ENCODE measurements at places on chromosomes 2 and 18.

GRCh38 chr2:185984670-185985069, 246.1 kb downstream of the FSIP2 start:
- no peak for DNase-seq

GRCh38 chr18:22177327-22177871, 8.0 kb downstream of the GATA6 start:
- no peak for DNase-seq

- no peak for DNase-seq
Measured at GRCh38 chr18:11586896-11587295, 22.5 kb upstream of the SLC35G4 start.

DNA sequence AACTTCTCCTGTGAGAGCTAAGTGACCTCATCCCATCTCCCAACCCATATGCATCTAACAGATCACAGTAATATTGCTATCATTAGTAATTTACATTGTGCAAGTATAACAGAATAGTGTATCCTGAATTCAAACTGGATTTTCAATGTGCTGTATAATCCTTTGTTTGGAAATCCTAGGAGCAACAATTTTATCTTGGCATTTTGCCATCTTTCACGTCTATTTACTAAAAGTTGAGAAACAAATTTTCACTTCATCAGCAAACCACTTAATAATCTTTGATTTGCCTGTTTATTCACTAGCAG, 3.8 kb downstream of the HNRNPLL start:
- DNase-seq: no peak

GRCh38 chr2:188291617-188292347, at the start of gene GULP1:
Gene GULP1 (plus strand): TSS chr2:188291874. CDS start chr2:188477703, 185,829 bp downstream.
- DNase-seq: no peak

GRCh38 chr2:190722061-190722759, 73.3 kb downstream of the NAB1 start:
- DNase-seq: no peak

DNA sequence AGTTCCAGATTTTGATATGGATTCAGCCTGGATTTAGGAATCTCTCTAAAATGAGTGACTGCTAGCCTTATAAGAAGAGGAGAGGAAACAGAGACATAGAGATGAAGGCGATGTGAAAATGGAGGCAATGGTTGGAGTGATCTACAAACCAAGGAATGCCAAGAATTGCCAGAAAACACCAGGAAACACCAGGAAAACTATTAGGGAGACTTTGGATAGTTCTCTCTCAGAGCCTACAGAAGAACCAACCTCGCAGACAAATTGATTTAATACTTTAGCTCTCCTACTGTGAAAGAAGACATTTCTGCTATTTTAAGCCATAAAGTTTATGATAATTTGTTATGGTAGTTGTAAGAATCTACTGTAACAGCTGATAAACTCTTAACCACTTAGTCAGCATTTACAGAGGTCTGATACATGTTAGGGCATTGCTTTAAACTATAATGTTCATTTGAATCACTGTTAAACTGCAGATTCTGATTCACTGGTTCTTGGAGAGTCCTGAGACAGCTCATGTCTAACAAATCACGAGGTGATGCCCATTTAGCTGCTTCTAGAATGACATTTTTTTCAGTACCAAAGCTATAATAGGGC, 1702.6 kb upstream of the LRRTM1 start:
- DNase-seq: no peak

DNA sequence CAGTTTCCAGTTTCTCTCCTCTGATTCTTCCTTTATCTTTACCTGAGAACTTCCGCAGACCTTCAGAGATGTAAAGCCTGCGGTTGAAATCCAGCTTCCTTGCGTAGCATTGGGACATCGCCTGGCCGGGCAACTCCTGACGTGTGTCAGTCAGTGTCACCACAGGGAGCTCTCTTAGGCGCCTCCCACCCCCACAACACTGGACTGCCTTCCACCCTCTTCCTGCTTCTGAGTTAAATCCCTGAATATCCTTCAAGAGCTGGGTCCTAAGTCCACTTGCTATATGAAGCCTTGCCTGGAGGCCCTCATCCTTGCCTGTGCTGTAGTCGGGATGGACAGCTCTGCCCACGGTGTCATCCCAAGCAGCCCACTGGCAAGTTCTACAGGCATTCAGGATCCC, 179.4 kb downstream of the SEPTIN10 start:
- no peak for DNase-seq

DNA sequence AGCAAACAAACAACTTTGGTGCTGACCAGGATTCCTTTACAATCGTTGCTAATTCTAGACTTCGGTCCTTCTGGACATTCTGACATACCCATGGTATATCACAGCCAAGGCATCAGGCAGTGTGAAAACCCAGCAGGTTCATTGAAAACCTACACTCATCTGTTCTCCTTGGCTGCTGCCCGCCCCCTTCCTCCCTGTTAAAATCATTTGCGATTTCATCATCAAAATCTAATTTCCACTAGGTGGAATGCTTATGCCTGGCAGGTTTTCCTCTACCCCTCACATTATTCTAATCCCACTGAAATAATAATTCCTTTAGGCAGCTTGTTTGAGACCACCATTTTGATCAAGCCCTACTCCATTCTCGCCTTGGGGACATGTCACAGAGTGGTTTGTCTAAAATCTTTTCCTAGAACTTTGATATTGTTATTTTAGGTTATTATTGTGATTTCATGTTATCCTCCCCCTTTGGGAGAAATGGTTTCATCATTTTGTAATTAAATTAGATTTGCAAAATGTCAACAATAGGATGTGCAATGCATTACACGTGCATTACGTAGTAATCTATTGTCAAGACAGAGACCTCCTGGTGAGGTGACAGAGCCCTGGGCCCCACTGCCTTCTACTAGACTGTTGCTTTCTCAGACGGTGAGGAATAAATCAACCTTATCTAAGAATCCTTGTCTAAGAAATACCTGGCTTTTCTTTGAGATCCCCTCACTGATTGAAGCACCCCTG, 31.0 kb upstream of the ASPRV1 start:
- no peak for DNase-seq

GRCh38 chr18:37565977-37566478, 430 bp upstream of the CELF4 start:
- DNase-seq: no peak

DNA sequence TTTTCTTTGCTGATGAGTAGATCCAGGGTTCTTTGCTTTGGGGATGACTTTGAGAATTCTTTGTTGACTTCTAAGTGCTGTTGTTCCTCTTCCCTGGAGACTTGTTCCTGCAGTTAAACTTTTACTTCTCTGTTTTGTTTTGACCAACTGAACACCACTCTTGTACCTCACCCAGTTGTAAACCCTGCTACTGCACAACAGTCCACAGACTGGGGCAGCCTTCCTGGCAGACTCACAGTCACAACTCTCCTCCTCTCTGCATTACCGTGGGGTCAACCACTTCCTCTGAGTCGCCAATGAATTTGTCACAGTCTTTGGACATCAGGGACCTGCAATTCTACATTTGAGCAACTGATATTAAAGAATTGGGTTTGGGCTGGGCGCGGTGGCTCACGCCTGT, 3.8 kb upstream of the SLC8A1 start:
- peak; percentile 26 for DNase-seq

GRCh38 chr2:67329513-67329912, 67.6 kb upstream of the ETAA1 start:
- DNase-seq: no peak

DNA sequence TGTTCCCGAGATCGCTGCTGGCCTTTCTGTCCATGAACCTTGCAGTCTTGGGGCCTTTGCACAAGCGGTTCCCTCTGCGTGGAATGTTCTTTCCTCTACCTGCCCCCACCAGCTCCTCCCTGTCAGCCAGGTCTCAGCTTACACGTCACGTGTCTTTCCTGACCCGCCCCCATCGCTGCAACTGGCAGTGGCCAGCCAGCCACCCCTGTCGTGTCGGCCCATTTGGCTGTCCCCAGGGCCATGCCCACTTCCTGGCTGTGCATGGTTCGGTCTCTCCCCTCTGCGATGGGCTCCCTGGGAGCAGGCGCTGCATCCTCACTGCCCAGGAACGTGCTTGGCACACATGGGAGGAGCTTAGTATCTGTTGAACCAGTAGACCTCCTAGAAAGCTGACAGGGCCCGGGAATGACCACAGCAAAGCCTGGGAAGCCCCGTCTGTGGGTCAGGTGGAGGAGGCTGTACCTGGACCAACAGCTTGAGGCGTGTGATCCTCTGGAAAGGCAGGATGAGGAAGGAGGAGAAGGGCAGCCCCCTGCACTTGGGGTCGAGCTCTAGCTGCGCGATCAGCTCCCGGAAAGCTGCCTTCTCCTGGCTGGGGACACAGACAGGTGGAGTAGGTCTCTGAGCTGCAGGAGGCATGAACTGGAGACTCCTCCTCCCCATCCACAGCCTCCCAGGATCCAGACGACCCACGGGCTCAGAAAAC, 21.0 kb downstream of the SNORC start:
- no peak for DNase-seq

DNA sequence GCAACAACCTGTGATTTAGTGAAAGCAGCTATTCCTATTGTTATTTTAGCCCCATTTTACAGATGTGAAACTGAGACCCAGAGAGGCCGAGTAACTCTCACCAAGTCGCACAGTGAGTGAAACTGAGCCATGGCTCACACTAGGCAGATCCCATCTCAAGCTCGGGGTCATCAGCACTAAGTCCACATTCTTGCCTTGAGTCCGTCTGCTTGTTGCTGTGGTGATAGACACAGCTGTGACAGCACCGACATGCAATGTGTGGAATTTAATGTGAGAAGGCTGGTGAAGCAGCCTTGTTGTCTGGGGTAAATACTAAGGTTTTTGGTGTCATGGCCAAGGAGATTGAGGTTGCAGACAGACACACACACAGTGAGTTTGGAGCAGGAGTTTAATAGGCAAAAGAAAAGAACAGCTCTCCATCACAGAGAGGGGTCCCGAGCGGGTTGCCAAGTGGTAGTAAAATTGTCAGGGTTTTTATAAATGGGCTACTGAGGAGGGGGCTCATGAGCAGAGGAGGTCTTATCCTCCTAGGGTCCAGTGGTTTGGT, 40.2 kb upstream of the GMCL1 start:
- DNase-seq: no peak

DNA sequence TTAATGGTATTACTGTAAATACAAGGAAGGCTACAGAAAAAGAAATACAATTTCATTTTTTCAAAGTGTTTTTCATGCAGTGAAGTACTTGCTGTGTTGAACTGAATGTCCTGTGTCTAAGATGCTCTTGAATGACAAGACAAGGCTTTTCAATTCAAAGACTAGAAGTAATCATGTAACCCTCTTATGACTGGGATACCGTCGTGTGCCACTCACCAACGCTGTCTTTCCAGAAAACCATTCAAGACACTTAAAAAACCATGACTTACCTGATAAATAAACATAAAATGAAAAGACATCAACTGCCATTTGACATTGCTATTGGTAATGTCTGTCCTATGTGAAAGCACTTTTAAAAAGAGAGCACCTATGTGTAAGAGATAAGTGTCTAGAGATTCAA, 183.1 kb upstream of the DPP10 start:
- no peak for DNase-seq

DNA sequence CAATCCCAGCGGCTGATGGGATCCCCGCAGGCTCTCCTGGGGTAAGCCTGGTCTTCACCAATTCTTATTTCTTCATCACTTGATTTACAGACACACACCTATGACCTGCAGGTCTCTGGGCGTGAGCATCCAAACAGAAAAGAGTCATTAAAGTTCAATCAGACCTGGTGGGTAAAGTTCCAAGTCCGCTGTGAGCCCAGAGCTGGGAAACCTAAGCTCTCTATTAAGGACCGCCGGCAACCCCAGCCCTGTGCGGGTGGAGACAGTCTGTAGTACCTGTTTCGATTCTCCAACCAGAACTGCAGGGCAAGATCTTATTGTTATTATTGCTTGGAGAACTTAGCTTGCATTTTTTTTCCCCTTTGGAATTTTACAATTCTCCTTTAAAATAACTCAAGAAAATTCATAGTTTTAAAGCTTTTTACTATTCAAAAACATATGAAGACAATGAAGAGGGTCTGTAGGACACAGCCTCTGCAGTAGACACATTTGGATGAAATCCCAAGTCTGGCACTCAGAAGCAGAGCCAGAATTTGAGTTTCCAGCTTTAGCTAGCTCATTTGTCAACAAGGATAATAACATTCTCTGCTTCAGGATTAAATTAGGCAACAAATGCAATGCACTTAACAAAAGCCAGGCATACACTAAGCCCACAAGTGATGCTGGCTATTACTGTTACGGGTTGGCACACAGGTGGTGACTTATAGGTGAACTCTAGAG, 376.4 kb downstream of the INSIG2 start:
- no peak for DNase-seq

DNA sequence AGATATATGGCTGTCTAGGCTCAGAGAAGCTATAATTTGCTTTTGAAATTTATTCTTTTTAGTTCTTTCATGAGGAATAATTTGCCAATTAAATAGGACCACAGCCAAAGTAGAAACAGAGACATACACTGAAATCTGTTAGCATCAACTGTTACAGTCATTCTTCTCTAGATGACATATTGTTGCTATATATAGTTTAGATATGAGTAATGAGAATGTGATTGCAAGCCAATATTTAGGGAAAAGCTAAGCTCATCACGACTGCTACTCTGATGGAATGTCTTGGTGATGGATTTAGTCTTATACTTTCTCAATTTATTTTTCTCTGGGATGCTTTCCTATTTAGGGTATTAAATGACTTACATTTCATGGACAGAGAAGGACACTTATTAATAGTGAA, 259.1 kb downstream of the LNPK start:
- no peak for DNase-seq

DNA sequence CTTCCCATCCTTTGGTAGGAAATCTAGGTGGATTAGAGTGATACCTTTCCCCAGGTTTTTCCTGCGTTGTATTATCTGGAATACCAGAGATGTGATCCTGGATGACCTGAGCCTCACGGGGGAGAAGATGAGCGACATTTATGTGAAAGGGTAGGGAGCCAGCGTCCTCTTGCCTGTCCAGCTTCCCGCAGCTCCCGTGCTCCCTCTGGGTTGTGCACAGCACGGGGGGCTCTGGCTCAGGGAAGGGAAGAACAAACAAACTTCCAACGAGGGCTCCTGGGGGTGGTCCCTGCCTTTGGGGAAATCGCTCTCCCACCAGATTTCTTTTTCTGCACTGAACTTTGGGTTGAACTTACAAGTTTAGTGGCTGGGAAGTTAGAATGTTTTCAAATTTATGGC, 215.7 kb downstream of the DYSF start:
- no peak for DNase-seq

GRCh38 chr2:211331736-211332135, 775.3 kb downstream of the CPS1 start:
- no peak for DNase-seq

DNA sequence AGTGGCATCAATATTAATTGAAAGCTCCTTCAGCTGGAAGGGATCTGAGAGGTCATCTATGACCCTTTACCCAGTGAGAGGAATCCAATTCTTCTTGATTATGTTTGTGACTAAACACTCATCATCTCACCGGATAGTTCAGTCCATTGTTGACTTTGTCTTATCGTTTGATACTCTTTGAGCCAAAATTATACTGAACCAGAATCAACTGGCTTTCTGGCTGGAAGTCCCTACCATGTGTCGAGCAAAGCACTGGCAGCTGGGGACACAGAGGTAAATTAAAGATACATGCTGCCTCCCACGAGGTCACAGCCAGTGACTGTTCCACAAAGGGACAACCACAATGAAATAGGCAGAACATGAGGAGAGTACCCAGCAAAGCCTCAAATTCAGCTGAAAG, 91.4 kb upstream of the FHL2 start:
- no peak for DNase-seq

Data from Kasumi-1 (cell line).